ENCODE measurements at places on chromosomes 7 and 10. TPM values are rescaled to one million over a fixed set of nuclear protein-coding genes. Genes with fewer than 3 reads are reported as not detected.

DNA sequence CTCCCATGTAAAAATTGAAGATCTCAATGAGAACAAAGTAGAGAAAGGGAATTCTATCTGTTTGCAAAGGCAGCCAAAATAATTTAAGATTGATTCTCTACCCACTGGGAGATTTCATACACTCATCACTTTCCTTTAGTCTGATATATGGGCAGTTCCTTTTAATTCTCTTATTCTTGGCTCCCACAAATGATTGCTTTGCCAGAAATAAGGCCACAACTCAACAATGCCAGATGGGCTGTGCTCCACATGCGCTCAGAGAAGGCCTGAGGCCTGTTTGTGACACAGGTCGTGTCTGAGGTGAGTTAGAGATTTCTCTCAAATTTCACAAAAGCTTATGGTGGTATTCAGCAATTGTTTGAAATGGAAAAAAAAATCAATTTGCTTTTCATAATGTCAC is 501.9 kb upstream of the SEMA3D start:
- no peaks in the 10 kb centered on the region for H3K4me1 ChIP-seq
- H3K36me3 ChIP-seq, result no peaks in the 10 kb centered on the region
- no peak overlapping the region for H3K27ac ChIP-seq
- no peak overlapping the region for H3K4me3 ChIP-seq

GRCh38 chr7:134365341-134366054 is 48.8 kb upstream of the SLC35B4 start:
- no peaks in the 10 kb centered on the region for H3K27me3 ChIP-seq
- DNase-seq, result no peak
- H3K36me3 ChIP-seq, result no peaks in the 10 kb centered on the region
- H3K4me1 ChIP-seq, result no peaks in the 10 kb centered on the region
- no peak overlapping the region for H3K27ac ChIP-seq
- no peak overlapping the region for H3K4me3 ChIP-seq

DNA sequence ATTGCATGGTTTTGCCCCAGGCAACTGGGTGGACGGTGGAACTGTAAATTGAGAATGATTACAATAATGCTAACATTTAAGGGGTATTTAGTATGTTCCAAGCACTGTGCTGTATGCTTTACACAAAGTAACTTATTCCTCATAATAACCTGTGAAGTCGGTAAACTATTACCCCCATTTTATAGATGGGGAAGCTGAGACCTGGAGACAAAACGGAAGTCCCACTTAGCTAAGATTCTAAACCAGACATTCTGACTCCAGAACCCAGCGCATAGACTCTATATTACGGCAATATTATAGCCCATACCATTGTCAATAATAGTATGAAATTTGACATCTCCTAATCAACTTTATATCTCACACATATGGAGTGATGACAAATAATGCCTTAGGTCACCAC is 39.9 kb upstream of the TMEM236 start:
- no peak overlapping the region for H3K27ac ChIP-seq
- H3K4me1 ChIP-seq, result no peaks in the 10 kb centered on the region
- DNase-seq, result no peak

- DNase-seq, result no peak
- H3K4me3 ChIP-seq, result no peak overlapping the region
- H3K36me3 ChIP-seq, result no peaks in the 10 kb centered on the region
- H3K27ac ChIP-seq, result no peak overlapping the region
These were observed 10.3 kb downstream of the ZNF775 start for GRCh38 chr7:150389532-150389816.

DNA sequence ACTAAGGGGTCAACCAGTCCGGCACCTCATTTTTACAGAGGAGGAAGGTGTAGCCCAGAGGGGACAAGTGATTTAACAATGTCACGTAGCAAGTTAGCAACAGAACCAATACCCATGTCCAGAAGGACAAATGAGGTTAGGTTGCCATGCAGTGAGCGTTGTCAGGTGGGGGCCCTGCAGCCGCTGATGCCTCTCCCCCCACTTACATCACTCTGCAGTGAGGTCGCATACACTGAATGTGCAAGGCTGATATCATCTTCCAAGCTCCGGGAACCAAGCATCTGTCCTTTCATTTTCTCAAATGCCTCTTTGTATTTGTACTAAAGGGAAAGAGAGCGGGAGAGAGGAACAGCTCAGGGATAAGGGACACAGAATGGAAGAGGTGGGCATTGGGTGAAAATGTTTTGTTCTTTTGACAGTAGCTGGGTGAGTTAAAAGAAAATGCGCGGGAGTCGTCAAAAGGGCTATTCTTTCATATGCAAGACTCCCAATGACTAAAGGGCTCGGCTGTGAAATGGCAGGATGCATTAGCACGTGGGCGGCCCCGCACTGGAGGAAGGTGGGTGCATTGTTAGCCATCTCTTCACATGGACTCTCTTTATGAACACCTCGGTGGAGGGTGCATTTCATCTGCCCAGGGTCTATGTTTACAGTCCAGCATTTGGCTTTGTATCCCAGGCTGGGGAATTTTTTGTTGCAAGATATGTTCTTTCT is 49.7 kb downstream of the NRAP start:
- H3K27me3 ChIP-seq, result peaks cover 12% of the 10 kb centered on the region
- DNase-seq, result no peak
- no peak overlapping the region for H3K4me3 ChIP-seq
- H3K4me1 ChIP-seq, result no peaks in the 10 kb centered on the region

- H3K27ac ChIP-seq, result no peak overlapping the region
- H3K4me1 ChIP-seq, result no peaks in the 10 kb centered on the region
- no peaks in the 10 kb centered on the region for H3K27me3 ChIP-seq
These were observed 26.7 kb downstream of the MICALL2 start for GRCh38 chr7:1432411-1433082.

DNA sequence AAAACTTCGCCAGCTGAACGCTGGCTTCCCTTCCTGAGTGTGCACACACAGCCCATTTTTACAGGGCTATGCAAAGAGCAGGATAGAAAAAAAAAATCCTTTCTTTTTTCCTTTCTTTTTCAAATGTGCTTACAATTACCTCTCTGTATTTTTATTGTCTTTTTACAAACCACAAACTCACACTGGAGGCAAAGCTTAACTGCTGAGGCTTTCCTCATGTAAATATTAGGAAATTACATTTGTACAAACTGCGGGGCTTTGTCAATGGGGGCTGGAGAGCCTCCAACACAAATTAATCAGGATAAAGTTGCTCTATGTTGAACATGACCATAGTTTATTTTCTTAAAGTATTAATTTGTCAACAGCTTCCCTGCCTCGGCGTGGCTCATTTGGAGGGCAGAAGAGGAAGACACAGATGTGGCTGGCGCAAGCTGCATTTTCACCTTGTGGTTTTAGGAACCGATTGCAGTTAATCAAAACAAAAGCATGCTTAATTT is 411.7 kb upstream of the MKI67 start:
- H3K27ac ChIP-seq, result no peak overlapping the region
- peaks cover 44% of the 10 kb centered on the region for H3K27me3 ChIP-seq
- DNase-seq, result no peak
- no peaks in the 10 kb centered on the region for H3K4me1 ChIP-seq

DNA sequence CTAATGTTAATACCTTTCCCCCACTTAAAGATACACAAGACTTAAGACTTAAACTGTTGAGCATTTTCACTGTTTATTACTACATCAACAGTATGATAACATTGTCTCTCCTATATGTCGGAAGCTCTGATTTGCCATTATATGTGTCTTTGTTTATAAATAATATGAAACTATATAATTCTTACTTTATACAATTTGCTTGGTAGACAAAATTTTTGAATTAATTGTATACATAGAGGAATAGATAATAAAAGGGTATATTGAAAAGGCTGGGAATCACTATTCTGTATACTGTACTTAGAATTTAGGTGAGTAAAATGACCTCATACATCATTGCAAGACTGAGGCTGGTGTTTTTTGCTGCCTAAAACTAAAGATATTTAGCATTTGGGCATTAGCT is 82.1 kb upstream of the HDAC9 start:
- H3K36me3 ChIP-seq, result no peaks in the 10 kb centered on the region
- no peak overlapping the region for H3K4me3 ChIP-seq
- no peak for DNase-seq
- H3K27ac ChIP-seq, result no peak overlapping the region
- no peaks in the 10 kb centered on the region for H3K4me1 ChIP-seq

DNA sequence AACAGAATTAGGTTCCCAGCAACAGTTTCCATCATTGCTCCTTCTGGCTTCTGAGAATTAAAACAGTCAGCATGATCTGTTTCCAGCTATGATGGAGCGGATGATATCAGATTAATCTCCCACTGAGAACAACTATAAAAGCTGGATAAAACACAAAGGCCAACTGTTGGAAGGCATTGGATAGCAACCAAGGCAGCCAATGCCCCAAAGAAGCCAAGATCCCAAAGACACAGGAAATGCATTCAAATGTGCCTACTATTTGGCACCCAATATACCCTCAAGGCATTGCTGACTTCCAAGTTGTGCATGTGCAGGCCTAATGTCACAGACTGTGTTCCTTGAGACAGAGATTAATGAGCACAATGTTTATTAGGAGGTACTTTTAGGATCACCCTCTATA is 259.3 kb downstream of the ARHGAP12 start:
- no peak overlapping the region for H3K27ac ChIP-seq
- H3K36me3 ChIP-seq, result no peaks in the 10 kb centered on the region
- no peaks in the 10 kb centered on the region for H3K27me3 ChIP-seq
- H3K4me3 ChIP-seq, result no peak overlapping the region
- H3K4me1 ChIP-seq, result no peaks in the 10 kb centered on the region

DNA sequence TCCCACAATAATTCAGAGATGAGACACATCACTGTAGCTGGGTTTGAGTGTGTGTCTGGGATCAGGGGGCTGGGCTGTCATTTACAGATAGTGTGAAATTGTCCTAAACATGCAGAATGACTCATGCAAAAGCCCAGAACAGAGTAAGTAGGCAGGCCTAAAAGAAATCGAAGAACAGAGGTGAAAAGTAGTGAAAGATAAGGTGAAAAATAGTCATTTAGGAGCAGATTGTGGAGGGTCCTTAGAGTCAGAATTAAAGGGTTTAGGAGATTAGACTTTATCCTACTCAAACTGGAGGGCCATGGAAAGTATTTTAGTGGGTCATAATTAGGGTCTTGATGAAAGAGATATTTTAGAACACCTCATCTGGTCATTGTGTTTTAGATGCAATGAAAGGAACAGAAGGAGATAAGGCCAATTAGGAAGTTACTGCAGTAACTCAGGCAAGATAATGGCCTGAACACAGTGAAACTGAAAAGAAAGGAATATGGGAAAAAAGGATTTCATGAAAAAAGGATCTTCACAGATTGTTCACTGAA is 58.3 kb upstream of the NEBL start:
- no peak overlapping the region for H3K4me3 ChIP-seq
- no peaks in the 10 kb centered on the region for H3K27me3 ChIP-seq
- no peak overlapping the region for H3K27ac ChIP-seq
- H3K4me1 ChIP-seq, result no peaks in the 10 kb centered on the region
- H3K36me3 ChIP-seq, result no peaks in the 10 kb centered on the region

- no peaks in the 10 kb centered on the region for H3K36me3 ChIP-seq
- peaks cover 30% of the 10 kb centered on the region for H3K4me1 ChIP-seq
- no peaks in the 10 kb centered on the region for H3K27me3 ChIP-seq
- H3K4me3 ChIP-seq, result no peak overlapping the region
These were observed 139.2 kb upstream of the TMEM168 start for GRCh38 chr7:112929421-112929820.

GRCh38 chr7:151068069-151068773 is 8.8 kb downstream of the SLC4A2 start:
- no peak for DNase-seq
- H3K36me3 ChIP-seq, result peaks cover 87% of the 10 kb centered on the region
- H3K27me3 ChIP-seq, result no peaks in the 10 kb centered on the region
- H3K4me3 ChIP-seq, result no peak overlapping the region
- H3K27ac ChIP-seq, result no peak overlapping the region

Gene TIMM23
- polyA plus RNA-seq, result 17.2 TPM

Gene HTR5A
- not detected for polyA plus RNA-seq

Gene HOGA1
- not detected for polyA plus RNA-seq

Measured in CD14-positive monocyte (primary cell).